H1 (cell line): ENCODE measurements at places on chromosomes 3 and 15.
A peak's percentile ranks its signal among the peaks of the same experiment; 100 is the strongest.

DNA sequence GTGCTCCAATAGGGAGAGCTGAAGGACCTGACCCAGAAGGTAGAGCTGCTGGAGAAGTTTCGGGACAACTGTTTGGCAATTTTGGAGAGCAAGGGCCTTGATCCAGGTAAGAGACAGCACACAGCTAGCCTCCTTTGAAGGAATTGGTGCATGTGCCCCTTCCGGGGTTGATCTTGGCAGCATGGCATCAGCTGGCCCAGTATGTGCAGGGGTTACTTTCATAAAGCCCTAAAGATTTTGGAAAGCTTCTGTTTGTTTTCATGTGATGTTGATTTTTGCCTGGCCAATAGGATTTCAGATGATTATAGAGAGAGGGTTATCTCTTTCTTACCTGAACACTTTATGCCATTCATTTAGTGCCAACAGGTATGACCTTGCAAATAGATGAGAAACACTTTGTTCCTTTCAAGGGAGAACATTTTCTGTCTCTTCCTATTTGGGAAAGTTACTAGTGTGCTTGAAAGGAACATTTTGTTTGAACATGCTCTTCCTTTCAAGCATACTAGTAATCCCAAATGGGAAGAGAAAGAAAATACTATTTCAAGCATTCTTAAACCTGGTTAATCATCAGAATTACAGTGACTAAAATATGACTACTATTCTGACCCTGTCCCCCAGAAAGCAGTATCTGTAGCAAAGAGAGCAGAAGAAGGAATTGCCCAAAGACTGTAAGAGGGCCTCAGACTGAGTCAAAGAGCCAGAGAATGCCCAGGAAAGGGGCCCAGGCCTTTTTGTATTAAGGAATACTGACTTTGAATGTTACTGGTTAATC lies 7.5 kb downstream of the KNSTRN start:
- H3K27me3 ChIP-seq = no peaks in the 10 kb centered on the region
- H3K27ac ChIP-seq = no peak overlapping the region
- no peak overlapping the region for H3K4me3 ChIP-seq
- H3K4me1 ChIP-seq = no peaks in the 10 kb centered on the region

GRCh38 chr15:53536479-53537120 lies 222.9 kb downstream of the WDR72 start:
- no peak for DNase-seq
- no peaks in the 10 kb centered on the region for H3K4me1 ChIP-seq
- H3K4me3 ChIP-seq = no peak overlapping the region

GRCh38 chr3:194275721-194276120 lies 75.4 kb downstream of the CPN2 start:
- no peak for DNase-seq
- H3K4me3 ChIP-seq = no peak overlapping the region
- no peaks in the 10 kb centered on the region for H3K27me3 ChIP-seq
- no peaks in the 10 kb centered on the region for H3K36me3 ChIP-seq
- no peaks in the 10 kb centered on the region; the same call in none of the 2 replicates for H3K4me1 ChIP-seq

DNA sequence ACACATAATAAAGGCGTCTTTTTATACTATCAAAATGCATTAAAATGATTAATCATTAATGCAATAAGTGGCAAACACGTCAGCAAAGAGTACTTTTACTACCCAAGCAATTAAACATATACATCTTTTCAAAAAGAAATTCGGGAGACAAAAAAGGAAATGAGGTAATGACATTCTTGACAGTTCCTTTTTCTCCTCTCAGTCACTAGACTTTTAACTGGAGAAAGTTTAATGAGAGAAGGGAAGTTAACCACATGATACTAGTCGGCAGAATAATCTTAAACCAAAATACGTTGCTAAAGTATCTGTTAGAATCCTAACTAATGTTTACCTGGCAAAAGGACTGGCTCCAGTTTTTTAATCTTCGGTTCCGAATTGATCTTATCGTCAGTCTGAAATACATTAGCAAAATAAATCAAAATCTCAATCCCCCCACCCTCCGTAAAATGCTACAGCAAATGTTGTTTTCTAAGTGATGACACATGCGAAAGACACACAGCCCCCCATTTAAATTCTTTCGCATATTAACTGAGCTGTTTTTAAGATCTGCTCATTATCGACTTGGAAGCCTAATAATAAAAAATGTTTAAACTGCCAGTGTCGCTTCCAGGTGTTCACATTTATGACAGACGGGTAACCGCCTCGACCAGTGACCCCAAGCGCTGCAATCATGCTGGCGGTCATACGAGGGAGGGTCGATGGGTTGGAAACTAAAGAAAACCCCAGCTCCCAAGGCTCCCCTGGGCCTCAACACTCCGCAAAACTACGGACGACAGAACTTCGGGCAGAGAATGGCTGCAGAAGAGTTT lies 778 bp downstream of the MTMR10 start:
- no peak for DNase-seq
- H3K27ac ChIP-seq = peak overlapping the region; percentile 81
- H3K36me3 ChIP-seq = no peaks in the 10 kb centered on the region
- no peaks in the 10 kb centered on the region for H3K27me3 ChIP-seq

DNA sequence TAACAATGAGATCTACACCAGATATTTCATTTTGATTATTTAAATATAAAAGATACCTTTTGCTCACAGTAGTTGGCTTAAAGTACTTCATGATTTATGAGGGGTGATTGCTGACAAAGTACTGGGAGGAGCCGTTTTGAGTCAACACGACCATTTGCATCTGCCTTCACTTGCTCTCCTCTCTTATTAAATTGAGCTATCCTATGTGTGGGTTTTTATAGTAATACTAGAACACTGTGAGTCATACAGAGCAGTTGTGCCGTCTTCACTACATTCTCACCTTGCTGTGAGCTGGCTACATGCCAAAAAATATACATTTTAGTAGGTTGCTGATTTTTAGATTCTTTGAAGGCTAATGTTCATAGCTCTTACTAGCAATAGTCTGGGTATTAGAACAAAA lies 161.2 kb downstream of the ALCAM start:
- H3K4me3 ChIP-seq = no peak overlapping the region
- H3K36me3 ChIP-seq = peaks cover 10% of the 10 kb centered on the region
- no peaks in the 10 kb centered on the region for H3K27me3 ChIP-seq
- no peak for DNase-seq

DNA sequence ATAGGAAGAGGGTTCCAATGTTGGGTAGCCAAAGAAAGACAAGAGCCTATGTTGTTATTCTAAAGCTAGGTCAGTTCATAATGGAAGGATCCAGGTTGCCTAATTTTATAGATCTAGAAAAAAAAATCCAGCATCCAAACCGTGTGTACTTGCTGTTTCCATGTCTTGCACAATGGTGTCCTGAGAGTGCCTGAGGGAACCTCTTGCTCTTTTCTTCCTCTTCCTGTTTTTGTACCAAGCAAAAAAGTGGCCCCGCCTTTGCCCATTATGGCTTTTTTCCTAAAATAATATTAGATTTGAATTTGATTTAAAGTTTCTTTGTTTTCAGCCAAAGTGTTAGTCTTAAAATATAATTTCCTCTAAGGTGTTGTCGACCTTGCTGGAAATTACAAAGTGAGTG lies 224.4 kb downstream of the RYR3 start:
- no peak overlapping the region for H3K27ac ChIP-seq
- no peaks in the 10 kb centered on the region for H3K27me3 ChIP-seq
- no peaks in the 10 kb centered on the region for H3K36me3 ChIP-seq
- no peaks in the 10 kb centered on the region for H3K4me1 ChIP-seq
- no peak for DNase-seq

GRCh38 chr3:32886296-32886695 lies 65.1 kb upstream of the CCR4 start:
- H3K27ac ChIP-seq = no peak overlapping the region
- no peak overlapping the region for H3K4me3 ChIP-seq
- H3K27me3 ChIP-seq = no peaks in the 10 kb centered on the region
- H3K36me3 ChIP-seq = peaks cover 98% of the 10 kb centered on the region

DNA sequence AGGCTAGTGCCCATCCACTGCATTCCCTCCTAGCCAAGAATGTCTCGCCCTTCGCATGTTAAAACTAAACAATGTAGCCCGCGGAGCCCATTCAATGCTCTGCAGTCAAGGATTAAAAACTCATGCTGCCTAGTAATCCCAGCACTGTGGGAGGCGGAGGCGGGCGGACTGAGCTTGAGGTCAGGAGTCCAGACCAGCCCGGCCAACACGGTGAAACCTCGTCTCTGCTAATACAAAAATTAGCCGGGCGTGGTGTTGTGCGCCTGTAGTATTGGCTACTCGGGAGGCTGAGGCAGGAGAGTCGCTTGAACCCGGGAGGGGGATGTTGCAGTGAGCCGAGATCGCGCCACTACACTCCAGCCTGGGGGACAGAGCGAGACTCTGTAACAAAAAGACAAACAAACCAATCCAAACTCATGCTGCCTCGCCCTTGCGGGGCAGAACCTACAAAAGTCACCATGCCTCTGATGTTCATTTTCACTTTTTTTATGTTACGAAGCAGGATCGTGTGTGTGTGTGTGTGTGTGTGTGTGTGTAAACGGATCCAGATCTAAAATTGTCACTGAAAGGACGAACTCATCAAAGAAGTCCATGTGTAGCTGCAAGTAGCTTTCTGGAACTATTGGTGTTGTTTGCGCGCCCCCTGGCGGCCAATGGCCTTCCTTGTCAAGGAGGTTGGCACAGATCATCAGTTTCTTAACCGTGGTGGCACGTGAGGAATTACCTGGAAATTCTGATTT lies 54.8 kb upstream of the SPESP1 start:
- no peak overlapping the region for H3K27ac ChIP-seq
- peak; percentile 97 for DNase-seq
- peak overlapping the region; percentile 65 for H3K4me3 ChIP-seq
- H3K36me3 ChIP-seq = no peaks in the 10 kb centered on the region
- H3K27me3 ChIP-seq = peaks cover 8% of the 10 kb centered on the region

- H3K4me3 ChIP-seq = no peak overlapping the region
- peaks cover 10% of the 10 kb centered on the region for H3K4me1 ChIP-seq
- H3K27me3 ChIP-seq = 0 out of 2 replicates have a peak, but pooled peaks cover 2% of the 10 kb centered on the region
- peak overlapping the region; percentile 34; the same call in 1 of the 2 replicates for H3K27ac ChIP-seq
- DNase-seq = no peak
Observed at GRCh38 chr3:45991341-45991740, 4.3 kb downstream of the FYCO1 start.

GRCh38 chr15:44545913-44546802 lies 9.2 kb downstream of the EIF3J start:
- H3K4me3 ChIP-seq = no peak overlapping the region
- no peaks in the 10 kb centered on the region for H3K27me3 ChIP-seq
- no peaks in the 10 kb centered on the region for H3K4me1 ChIP-seq
- no peak for DNase-seq
- H3K36me3 ChIP-seq = peaks cover 17% of the 10 kb centered on the region; the same call in 1 of the 2 replicates
- H3K27ac ChIP-seq = no peak overlapping the region

DNA sequence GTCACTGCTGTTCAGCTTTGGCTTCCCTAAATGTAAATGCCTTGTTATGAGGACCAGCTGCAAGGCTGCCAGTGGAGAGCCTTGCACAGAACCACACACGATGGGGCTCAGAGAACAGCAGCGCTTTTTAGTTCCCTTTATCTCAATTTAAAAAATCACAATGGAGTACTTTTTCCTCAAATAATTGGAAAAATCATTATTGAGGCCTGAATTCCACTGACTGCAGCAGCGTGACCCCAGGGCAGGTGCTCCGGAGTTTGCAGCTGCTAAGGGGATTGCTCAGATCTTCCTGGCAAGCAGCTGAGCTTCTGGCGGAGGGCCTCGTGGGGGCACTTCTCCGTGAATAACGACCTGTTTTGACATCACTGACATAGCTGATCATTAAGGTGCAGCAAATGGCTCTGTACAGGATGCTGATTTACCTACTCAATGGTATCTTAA lies 245.6 kb upstream of the TRIM42 start:
- no peaks in the 10 kb centered on the region for H3K27me3 ChIP-seq
- no peak overlapping the region for H3K27ac ChIP-seq
- no peaks in the 10 kb centered on the region for H3K36me3 ChIP-seq

DNA sequence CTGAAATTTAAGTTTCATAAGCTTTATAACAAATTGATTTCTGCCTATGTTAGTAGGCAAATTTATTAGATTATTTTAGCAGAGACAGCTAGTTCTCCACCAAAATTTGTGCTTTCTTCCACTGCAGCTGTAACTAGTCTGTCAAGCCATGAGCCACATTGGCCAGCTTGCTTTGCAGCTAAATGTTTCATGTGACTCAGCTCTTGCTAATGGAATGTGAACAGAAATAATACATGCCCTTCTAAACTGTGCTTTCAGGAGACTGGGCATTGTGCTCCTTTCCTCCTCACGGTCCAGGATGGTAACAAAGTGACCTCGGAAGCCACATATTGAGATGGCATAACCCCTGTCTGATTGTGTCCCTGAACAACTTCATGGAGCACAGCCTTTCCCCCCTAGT lies 51.3 kb upstream of the KPNA4 start:
- H3K4me3 ChIP-seq = no peak overlapping the region
- no peaks in the 10 kb centered on the region for H3K4me1 ChIP-seq
- no peaks in the 10 kb centered on the region for H3K27me3 ChIP-seq
- no peaks in the 10 kb centered on the region for H3K36me3 ChIP-seq

GRCh38 chr3:16803019-16803418 lies 81.7 kb upstream of the PLCL2 start:
- H3K4me3 ChIP-seq = no peak overlapping the region
- H3K27ac ChIP-seq = no peak overlapping the region
- no peaks in the 10 kb centered on the region for H3K36me3 ChIP-seq
- no peaks in the 10 kb centered on the region; the same call in 1 of the 2 replicates for H3K4me1 ChIP-seq

DNA sequence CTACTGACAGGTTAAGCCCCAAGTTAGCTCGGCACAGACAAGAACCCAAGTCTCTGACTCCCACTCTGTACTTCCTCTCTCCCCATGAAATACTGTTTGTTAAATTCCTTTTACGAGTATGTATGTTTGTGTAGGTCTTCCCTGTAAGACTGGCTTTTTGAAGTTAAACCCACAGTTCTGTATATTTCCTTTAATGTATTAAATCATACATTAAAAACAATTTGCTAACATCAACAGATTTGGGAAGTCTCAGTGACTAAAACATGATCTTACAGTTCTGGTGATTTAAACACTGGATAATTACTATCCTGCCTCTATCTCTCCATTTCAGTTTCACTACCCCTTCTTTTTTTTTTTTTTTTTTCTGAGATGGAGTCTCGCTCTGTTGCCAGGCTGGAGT lies 4.4 kb downstream of the CMTM6 start:
- no peaks in the 10 kb centered on the region for H3K36me3 ChIP-seq
- no peak for DNase-seq
- H3K27ac ChIP-seq = no peak overlapping the region
- H3K4me3 ChIP-seq = no peak overlapping the region

DNA sequence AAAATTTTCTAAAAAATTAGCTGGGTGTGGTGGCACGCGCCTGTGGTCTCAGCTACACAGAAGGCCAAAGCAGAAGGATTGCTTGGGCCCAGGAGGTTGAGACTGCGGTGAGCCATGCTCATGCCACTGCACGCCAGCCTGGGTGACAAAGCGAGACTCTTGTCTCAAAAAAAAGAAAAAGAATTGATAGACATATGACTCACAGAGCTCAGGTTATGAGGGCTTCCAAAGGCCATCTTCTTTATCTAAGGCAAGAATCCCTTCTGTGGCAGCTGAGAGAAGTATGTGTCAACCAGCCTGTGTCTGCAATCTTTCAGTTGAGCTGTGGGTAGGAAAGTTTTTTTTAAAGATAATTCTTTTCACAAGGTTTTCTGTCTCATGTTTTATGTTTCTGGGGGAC lies 53.9 kb downstream of the MRPS25 start:
- DNase-seq = no peak
- H3K4me1 ChIP-seq = no peaks in the 10 kb centered on the region
- no peak overlapping the region for H3K27ac ChIP-seq
- H3K4me3 ChIP-seq = no peak overlapping the region
- H3K27me3 ChIP-seq = no peaks in the 10 kb centered on the region
- peaks cover 8% of the 10 kb centered on the region for H3K36me3 ChIP-seq
